ENCODE measurements at places on chromosomes 2 and 18.

DNA sequence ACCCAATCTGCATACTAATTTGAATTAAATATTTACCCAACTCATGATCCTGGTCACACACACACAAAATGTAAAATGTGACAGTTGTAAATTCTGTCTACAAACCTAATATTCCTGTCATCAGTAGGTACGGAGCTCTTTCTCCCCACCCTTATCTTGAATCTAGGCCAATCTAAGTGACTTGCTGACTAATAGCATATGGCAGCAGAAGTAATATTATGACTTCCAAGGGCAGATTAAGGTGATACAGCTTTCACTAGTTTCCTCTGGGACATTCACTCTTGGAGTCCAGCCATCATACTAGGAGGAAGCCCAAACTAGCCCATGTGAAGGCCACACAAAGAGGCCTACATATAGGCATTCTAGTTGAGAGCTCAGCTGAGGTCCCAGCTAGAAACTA lies 89.4 kb downstream of the TMEM131 start:
- no peak for DNase-seq

DNA sequence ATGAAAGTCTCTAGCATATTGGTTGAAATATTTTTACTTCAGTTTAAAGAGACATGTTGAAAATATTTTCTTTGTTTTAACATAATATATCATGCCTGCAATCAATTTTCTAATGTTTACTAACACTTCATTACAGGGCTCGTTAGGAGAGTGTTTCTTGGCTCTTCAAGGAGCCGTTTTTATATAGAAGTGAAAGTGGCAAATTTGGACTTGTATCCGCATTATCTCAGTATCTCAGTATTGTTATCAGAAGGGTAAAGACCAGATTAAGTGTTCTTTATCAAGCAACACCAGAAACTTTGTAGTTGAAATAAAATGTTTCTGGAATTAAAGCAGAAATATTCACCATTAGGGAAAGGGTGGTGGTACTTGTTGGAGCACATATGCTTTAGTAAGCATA lies 97.8 kb downstream of the BABAM2 start:
- DNase-seq: no peak

DNA sequence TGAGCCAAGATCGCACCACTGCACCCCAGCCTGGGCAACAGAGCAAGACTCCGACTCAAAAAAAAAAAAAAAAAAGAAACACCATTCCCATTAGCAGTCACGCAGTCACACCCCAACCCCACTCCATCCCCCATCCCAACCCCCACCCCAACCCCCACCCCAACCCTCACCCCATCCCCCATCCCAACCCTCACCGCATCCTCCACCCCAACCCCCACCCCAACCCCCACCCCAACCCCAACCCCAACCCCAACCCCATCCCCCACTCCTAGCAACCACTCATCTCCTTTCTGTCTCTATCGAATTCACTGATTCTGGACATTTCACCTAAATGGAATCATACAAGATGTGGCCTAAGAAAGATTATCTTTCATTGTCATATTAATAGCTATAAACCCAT lies 25.9 kb upstream of the ATP9B start:
- DNase-seq: no peak

- no peak for DNase-seq
Observed at GRCh38 chr2:98142106-98142791, 55.3 kb downstream of the VWA3B start.

DNA sequence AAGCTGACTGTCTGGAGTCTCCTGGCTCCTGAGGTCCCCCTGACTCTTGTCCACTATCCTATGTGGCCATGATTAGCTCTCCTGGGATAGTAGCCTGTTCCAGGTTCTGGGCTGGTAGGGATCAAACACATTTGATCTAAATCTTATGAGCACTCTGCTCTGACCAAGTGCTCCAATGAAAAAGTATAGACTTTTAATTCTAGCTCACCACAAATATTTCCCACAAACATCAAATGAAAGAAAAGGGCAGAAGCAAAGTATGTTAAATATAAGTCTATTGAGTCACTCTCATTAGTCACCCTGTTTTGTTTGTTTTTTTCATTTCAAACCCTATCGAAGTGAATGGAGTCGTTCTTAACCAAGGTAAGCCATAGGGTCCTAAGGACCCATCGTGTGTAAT lies 39.7 kb upstream of the NEDD4L start:
- no peak for DNase-seq

- no peak for DNase-seq
Observed at GRCh38 chr2:196259507-196260481, 88.4 kb upstream of the STK17B start.

DNA sequence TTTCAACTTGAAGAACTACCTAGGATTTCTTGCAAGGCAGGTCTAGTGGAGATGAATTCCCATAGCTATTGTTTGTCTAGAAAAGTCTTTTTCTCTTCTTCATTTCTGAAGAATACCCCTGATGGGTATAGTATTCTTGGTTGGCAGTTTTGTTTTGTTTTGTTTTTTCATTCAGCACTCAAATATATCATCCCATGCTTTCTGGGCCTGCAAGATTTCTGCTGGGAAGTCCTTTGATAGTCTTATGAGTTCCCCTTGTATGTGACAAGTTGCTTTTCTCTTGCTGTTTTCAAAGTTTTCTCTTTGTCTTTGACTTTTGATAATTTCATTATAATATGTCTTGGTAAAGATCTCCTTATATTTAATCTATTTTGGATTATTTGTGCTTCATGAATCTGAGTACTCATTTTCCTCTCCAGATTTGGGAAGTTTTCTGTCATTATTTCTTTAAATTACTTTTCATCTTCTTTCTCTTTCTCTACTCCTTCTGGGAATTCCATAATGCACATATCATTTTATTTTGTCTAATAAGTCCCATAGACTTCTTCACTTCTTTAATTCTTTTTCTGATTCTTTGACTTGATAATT lies 101.5 kb downstream of the DSC3 start:
- no peak for DNase-seq

DNA sequence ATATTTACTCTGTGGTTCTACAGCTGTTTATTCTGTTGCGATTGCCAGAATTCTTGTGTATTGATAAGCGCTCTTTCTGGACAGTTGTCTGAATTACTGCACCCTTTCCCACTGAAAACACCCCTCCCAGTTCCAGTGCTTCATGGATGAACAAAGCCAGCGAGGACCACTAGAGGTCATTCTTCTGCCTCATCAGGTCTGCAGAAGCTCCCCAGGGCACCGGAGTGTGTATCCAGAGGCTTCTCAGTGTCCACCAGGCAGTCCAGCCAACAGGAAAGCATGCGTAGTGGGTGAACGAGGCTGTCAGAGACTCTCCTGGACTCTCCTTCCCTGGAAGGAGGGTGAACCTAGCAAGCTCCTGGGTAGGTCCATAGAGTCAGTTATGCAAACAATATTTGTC lies 40.6 kb upstream of the INHBB start:
- DNase-seq: no peak

DNA sequence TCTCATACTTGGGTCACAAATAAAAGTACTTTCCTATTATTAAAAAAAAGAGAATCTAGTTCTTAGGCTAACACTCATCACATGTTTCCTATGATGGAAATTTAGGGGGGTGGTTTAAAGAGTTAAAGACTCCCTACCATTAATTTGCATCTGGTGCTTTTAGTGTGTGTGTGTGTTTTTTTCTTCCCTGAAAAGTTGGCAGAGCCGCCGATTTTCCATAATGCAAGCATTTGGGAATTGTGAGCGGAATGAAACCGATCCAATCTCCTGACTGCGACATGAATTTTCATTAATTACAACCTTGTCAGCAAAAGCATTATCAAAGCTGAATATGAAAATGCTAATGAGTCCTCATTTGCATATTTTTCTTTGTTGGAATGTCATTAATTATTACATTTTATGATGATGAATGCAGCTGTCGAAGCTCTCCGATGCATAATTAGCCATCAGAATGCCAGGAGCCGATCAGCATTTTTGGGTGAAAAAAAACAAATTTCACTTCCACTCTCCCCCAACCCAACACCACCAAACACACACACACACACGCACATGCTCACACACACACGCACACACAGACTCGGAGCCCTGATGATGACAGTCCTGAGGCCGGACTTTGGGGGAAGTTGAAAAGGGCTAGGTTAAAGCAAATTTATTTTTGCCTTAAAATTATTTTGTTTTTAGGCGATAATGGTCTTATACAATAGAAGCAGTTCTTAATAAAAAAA lies 165.4 kb downstream of the TCF4 start:
- DNase-seq: no peak

- no peak for DNase-seq
Observed at GRCh38 chr2:207385903-207386302, 143.9 kb upstream of the CREB1 start.

DNA sequence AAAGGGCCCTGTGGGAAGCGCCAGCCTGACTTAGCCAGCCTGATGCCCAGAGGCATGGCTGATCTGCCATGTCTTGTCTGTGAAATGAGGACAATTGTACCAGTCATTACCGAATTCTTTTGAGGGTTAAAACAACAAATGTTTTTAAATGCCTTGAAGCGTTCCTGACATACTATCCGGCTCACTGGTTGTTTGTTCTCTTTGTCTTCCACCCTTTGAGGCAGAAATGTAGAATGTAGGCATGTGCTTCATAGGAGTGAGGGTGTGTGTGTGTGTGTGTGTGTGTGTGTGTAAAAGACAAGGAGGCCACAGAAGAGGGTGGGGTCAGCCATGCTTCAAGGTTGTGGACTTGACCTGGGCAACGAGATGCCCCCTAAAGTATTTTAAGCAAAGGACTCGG lies 35.5 kb downstream of the TGFBRAP1 start:
- no peak for DNase-seq
